ENCODE measurements at places on chromosomes 7 and 10.

- no peak for DNase-seq
Observed at GRCh38 chr7:20470726-20471125, 140.0 kb downstream of the ITGB8 start.

- DNase-seq, result no peak
Observed at GRCh38 chr10:14001298-14002040, 329.3 kb downstream of the FRMD4A start.

GRCh38 chr10:103445767-103446567, 6.2 kb downstream of the CALHM2 start:
- peak; percentile 14 for DNase-seq

GRCh38 chr10:100984672-100985177, 2.6 kb downstream of the MRPL43 start:
- DNase-seq, result no peak

DNA sequence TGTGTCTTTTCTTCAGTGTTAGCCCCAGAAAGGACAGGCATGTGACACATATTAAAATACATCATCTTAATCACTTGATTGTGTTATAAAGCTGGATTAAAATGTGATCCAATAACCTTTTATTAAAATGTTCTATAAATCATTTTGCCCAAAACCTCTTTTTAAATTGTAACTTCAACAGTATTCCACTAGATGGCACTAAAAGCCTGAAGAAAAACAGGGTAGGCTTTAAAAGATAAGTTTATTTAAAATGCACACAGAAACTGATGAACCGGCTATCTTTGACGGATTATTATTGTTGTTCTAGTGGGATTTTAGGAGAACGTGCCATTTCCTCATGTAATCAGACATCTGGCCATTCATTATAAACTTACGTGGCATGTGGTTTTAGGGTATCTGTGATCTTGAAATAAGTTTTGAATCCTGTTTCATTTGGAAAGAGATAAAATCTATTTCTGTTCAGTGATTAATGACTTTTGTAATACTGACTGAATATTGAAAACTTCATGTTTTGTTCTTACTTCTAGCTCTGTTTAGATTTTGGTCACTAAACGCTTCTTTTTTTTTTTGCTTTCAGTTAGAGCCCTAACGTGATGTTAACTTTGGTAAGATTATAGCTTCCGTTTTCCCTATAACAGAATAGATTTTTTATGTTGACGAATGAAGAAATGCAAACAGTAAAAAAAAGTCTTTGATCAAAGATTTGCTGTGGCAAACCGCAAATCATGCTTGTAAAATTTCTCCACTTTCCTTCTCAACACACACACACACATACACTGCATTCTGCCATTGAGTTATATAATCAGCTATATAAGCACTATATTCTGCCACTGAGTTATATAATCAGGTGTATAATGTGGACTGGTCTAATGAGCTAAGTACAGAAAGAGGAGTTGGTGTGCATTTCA, 13.6 kb downstream of the VPS50 start:
- DNase-seq, result peak; percentile 41

GRCh38 chr10:112585126-112585525, 138.1 kb downstream of the VTI1A start:
- peak; percentile 36 for DNase-seq

DNA sequence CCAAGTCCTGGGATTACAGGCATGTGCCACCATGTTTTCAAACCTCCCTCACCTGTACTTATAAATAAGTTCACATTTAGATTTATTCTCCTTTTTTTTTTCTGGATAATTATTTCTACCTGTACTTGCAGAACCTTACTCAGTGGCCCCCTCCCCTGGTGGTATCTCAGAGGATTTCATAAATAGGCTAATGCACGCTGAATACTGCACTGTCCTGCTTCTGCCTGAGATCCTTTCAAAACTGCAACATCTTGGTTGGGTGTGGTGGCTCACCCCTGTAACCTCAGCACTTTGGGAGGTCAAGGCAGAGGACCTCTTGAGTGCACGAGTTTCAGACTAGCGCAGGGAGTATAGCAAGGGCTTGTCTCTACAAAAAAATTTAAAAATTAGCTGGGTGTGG, 4.6 kb upstream of the BLVRA start:
- no peak for DNase-seq

GRCh38 chr10:44380829-44381600, 3.9 kb downstream of the CXCL12 start:
- DNase-seq, result no peak

DNA sequence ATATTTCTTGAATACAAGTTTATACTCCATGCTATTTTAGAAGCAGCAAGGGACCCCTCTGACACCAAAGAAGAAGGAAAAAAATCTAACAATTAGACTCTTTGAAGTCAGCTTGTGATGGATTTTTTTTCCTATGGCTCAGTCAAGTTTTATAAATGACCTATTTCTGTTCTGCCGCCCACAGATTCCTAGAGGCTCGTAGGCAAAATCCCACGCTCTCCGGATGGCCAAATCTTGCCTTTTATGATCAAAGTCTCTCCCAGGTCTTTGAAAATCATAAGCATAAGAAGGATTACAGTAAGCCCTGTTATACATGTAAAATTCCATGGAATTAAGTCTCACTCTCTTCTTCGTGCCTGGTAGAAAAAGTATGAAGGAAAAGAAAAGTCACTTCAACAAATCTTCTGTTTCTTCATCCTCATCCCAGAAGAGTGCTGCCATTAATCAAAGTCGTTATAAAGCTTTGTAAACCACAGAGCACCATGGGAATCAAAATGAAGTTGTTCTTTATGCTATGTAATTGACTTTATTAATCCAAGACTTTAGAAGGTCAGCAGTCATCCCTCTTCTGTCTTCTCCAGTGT, 33.1 kb downstream of the ASB13 start:
- DNase-seq, result no peak

DNA sequence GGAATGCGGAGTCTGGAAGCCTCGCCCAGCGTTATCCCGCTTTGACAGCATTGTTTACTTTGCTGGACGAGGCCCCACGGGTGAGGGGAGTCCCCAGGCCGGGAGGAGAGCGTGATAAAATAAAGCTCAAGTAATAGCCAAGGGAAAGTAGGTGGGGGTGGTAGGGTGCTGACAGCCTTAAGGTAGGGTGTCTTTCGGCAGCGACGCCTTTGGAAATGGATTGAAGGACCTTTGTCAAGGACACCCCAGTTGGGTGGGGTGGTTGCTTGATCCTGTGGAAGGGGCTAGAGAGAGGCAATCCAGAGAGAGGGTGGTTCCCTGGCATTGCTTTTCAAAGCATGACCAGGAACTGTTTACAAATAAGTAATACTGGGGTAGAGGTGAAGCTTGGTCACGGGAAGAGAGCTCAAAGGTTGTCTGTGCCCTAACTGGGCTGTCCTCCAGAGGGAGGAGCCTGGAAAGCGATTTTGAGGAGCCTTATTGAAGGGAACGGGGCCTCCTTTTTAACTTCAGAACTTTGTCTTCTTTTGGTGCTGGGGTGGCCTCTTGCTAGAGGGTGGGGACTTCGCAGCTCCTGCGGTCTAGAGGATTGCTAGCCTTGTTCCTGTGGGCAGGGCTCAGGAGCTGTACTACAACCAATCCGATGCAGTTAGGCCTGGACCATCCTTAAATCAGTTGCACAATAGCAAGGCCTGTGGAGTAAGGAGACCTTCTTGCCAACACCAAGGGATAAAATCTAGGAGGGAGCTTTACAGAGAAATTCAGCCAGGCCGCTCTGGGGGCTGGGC, 1.3 kb downstream of the EIF4EBP2 start:
- DNase-seq, result peak; percentile 94

- no peak for DNase-seq
Observed at GRCh38 chr10:95314192-95314918, 23.6 kb upstream of the PDLIM1 start.

GRCh38 chr10:60964257-60965235, 20.6 kb upstream of the RHOBTB1 start:
- DNase-seq, result peak; percentile 84

DNA sequence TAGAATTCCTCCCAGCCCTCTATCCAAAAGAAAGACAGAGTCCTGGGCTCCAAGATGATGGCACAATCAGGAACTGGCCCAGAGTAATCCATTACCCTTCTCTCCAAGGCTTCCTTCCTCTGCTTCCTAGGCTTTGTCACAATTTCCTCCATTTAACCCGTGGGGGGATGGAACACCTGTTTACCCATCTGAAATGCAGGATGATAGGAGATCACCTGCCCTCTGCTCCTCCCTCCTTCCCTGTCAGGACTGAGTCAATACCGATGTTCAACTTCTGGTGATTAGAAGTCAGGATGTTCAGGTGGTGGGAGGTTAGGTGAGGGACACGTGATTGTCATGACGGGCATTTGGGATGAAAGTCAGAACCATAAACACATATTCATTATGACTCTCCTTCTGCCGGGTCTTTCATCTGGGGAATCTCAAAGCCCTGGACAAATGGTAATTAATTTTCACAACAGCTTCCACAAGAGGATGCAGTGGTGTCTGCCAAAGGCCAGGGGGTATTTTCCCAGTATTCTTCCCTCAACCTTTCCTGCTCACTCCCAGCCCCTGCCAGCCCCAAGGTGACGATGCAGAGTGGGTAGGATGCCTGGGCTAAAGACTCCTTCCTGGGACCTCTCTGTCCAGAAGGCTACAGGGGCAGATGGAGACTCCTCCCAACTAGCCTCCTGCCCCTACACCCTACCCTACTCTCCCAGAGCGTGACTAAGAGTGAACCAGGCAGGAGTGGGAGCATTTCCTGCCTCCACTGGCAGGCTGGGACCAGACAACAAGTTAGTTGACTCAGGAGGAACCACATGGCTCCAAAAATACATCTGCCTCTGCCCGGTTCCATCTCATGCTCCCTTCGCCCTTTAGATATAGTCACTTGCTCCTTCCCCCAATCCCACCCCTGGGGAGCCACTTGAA, 27.9 kb downstream of the DUSP5 start:
- peak; percentile 43 for DNase-seq

DNA sequence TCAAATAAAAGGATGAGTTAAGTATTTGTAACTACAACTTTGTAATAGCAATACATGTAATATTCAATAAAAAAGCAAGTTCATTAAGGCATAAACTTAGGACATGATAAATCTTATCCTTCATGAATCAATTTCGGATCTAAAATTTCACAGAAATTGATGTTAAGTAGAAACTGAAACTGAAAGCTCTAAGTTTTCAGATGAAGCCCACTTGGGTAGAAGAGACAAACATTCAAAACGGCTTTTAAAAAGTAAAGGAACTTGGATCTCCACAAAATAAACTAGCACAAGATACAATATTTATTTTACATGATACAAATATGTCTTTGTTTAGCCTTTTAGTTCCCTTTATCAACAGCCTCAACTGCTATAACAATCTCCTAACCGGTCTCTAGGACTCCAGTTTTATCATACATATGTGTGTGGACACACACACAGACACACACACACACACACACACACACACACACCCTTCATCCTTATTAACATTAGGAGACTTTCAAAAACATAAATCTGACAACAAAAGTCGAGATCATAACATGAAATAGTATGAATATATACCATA, 83.7 kb downstream of the USP6NL start:
- no peak for DNase-seq

DNA sequence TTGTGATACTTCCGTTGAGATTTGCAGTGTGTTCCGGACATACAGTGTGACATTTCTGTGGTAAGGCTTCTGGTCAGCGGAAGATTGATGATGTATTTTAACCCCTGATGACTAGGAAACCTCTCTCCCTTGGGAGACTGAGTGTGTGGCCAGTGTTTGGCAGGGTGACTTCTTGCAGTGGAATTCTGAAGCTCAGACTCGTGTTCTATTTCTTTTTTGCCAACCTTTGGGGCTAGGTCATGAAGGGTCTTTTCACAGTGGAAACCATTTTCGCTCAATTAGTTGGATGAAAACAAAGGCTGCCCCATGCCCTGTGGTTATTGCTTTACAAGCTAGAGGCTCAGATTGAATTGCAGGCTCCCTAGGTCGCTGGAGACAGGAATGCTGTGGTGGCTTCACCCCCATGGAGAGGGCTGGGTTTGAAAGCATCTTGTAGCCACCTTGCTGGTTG, 288.9 kb downstream of the BBS9 start:
- peak; percentile 85 for DNase-seq

DNA sequence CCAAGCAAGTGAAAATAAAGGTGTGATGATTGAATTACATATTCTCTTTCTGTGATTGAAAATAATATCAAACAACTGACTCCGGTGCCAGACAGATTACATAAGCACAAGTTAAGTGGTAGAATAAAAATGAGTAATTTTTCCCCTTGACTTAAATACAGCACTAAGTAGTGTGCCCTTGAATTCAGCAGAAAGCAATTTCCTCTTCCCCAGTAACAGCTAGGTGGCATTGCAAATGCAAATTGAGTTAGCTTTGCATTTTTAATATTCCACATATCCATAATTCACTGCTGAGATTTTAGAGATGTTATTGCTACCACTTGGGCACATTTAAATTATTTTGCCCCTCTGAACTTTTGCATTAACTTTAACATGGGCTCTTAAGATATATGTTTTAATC, 89.8 kb upstream of the NPVF start:
- no peak for DNase-seq

- no peak for DNase-seq
Observed at GRCh38 chr10:129965959-129966358, 1.9 kb upstream of the EBF3 start.

- peak; percentile 41 for DNase-seq
Observed at GRCh38 chr10:88297103-88297502, 286.0 kb downstream of the RNLS start.

GRCh38 chr10:110850099-110850498, 21.6 kb upstream of the PDCD4 start:
- DNase-seq, result no peak

- peak; percentile 35 for DNase-seq
Observed at GRCh38 chr10:62819141-62819920, 3.2 kb upstream of the EGR2 start.

GRCh38 chr7:29877196-29877595, 70.9 kb downstream of the WIPF3 start:
- DNase-seq, result no peak

GRCh38 chr7:73966941-73967831, 60.8 kb upstream of the ELN start:
- no peak for DNase-seq

- DNase-seq, result no peak
Observed at GRCh38 chr10:14910953-14911352, 32.3 kb downstream of the SUV39H2 start.

- no peak for DNase-seq
Observed at GRCh38 chr7:122350701-122351100, 46.2 kb upstream of the FEZF1 start.

- DNase-seq, result no peak
Observed at GRCh38 chr7:26860361-26860760, 4.0 kb downstream of the SKAP2 start.

- no peak for DNase-seq
Observed at GRCh38 chr7:106795877-106796231, 69.2 kb upstream of the PIK3CG start.

- DNase-seq, result no peak
Observed at GRCh38 chr10:122327237-122328206, 47.0 kb upstream of the PLEKHA1 start.

Data from fibroblast of upper back skin (primary cell).